ENCODE measurements at places on chromosomes 12 and 14.

DNA sequence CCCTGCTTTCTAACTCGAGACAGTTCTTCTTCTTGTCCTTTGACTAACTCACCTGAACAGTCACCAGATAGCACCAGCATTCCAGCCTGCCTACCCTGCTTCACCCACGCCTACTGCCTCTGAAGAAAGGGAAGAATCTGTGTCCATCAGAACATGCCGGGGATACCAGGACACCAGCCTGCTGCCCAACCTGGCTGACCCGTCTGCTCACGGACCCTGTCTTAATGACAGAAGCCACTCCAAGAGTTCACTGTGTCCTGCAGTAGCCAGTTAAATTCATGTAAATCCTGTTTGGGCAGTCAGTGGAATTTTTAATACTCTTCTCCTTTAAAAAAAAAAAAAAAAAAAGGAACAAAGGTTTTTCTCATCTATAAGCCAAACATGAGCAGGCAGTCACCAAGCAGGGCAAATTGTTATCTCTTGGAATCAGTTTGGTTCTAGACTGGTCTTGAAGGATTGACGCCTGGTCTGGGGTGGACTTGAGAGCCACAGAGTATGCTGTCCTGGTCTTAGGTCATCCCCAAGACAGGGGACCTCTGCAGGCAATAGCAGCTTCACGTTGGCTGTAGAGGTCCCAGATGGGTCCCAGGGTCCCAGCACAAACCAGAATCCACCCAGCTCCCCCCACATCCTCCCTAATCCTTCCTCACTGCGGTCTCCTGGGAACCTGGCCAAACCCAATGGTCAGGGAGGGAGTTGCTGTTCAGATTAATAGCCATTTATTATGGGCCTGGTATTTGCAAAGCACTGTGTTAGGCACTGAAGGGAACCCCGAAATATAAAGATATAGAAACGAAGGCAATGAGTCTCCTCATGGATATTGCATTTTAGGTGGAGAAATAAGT, 181.1 kb upstream of the HIF1A start:
- no peak for DNase-seq

DNA sequence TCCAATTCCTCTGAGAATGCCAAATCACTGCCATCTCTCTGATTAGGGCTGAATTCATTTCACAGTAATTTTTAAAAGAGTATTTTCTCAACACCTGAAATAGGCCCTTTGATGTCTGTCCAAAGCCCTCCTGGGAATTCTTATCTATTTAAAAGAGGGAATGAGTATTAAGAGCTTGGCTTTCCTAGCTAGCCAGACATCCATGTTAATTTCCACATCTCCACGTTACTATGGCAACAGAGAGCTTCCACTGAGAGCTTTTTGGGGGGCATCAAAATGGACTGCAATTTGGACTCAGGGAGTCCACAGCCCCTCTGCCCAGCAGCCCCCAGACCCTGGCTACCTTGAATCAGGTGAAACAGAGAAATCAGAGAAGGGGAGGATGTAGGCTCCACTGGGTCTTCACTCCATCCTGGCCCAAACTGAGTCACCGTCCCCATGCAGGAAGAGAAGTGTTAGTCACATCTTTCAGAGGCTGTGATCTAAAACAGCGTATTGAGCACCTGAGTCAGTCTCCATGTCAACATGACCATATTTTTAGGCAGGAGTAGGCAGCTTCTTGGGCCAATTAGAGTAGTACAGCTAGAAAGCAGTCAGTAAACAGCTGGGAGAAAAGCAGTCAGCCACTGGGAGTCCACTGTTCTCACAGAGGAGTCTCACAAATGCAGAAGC, 7.0 kb upstream of the FICD start:
- DNase-seq = no peak

GRCh38 chr12:80712866-80713265, 3.8 kb upstream of the MYF5 start:
- DNase-seq = no peak

- no peak for DNase-seq
Observed at GRCh38 chr12:14554281-14555007, 13.2 kb downstream of the PLBD1 start.

DNA sequence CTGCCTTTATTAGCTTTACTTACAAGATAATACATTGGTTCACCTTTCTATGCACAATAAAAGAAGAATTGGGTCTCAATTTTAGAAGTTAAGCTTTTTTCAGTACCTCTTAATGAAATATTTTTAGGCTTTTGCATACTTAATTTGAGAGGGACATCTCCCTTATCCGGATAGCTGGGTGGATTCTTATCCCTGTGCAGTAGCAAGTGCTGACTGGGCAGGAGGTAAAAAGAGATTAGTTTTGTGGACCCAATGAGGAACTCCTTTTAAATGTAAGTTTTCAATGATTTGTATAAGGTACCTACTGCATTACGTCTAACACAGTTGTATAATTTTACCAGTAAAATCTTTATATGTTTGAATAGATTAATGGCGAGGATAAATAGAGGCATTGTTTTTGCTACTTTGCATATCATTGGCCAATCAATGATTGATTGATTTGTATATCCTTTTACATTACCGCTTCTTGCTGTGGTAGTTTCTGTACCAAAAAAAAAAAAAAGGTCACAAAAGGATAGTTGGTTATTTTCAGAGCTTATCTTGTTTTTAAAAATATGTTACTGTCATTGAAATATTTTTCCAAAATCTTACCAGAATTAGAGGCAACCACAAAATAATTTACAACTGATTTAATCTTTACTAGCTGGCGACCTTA, 2.2 kb downstream of the CPSF6 start:
- DNase-seq = no peak

GRCh38 chr14:58151133-58152013, 640 bp downstream of the ARMH4 start:
- DNase-seq = no peak

DNA sequence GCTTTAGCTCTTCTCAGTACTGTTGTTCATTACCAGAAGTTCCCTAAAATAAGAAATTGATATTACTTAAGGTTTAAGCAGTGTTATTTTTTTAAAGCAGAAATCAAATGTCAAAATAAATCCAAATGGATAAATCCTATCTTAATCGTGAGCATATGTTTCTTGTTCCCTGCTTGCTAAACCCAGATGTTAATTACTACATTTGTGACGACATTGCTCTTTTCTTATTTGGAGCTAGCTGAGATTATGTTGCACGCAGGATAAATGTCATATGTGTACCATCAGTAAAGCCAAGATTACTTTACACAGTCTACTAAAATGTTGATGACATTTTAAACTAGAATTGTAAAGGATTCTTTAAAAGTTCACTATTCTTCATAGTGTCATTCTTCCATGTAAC, 157.5 kb downstream of the PLCZ1 start:
- DNase-seq = no peak

DNA sequence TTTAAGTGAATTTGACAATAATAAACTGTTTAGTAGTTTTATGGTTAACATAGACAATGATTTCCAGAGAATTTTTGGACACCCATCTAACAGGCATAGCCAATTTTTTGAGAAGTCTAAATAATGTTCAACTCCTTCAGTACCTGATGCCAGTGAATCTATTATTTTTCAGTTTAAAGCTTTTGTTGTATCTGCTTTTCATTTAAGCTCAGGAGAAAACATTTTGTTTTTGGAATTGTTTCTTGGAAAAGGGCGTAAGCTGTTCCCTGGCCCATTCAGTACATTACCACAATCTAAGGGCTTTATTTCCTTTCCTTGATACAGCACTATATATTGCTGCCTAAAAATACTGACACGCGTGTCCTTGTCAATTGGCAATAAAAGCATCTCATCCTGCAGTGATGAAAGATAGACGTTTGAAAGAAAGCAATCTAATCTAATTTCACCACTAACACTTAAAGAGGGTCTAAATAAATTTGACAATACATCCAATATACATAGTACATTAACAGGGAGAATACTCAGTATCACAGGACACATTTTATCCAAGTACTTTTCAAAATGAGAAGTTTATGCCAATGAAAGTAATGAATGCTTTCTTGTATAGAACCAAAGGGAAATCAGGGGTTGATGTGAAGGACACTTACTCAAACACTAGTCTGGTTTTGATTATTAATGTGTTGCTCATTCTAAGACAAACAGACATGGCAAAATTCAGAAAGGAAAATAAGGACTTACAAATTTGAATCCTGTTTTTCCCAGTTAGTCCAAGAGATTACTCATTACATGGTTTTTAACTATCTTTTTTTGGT, 104.2 kb upstream of the LGR5 start:
- no peak for DNase-seq

- DNase-seq = no peak
Observed at GRCh38 chr12:49420556-49420955, 53.3 kb downstream of the SPATS2 start.

- no peak for DNase-seq
Observed at GRCh38 chr12:39831587-39832315, 212.1 kb upstream of the ABCD2 start.

DNA sequence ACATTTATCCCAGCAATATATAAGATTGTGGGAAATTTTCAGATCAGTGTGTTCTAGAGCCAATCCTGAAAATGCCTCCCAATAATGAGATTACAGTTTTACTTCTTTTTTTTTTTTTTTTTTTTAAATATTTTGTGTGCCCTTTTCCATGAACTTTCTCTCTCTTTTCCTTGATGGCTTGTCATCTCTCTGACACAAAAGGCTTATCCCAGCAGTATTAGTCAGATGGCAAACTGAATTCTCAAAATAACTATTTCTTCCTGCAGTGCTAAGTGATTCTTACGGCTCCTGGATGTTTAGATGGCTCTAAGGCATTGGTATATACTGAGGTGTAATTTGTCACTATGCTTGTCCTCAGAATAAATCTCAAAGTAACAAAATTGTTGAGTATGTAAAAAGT, 86.7 kb downstream of the LRP6 start:
- no peak for DNase-seq

GRCh38 chr12:1553987-1554982, 40.1 kb downstream of the FBXL14 start:
- no peak for DNase-seq

DNA sequence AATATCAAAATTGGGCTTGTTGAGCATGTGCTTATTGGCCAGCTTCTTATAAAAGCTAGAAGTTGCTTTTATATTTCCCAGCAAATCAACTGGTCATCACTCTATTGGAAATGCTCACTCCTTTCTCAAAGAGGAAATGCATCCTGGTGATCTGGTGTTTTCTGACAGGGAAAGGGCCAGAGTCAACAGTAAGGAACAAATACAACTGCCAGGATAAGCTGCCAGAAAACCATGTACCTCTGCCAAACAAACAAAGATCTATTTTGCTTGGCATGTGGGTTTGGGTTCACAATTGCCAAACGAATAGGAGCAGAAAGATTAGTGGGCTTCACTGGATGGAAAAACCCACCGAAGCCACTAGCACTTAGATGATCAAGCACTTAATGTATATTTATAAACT, 126.9 kb upstream of the PDZRN4 start:
- DNase-seq = no peak

GRCh38 chr14:39912192-39913100, 480.2 kb upstream of the FBXO33 start:
- DNase-seq = no peak

GRCh38 chr14:101731187-101732080, 30.1 kb upstream of the PPP2R5C start:
- DNase-seq = peak; percentile 70

DNA sequence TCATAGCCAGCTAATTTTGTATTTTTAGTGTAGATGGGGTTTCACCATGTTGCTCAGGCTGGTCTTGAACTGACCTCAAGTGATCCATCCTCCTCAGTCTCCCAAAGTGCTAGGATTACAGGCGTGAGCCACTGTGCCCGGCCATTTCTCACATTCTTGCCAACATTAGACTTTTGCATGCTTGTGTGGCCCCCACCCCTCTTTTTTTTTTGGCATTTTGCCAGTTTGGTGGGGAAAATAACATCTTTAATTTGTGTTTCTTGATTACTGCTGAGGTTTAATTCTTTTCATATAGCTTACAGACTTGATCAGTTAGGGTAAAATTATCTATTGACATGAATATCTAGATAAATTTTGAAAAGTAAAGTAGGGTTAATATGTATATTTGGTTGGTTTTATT, 3.8 kb downstream of the CCT2 start:
- no peak for DNase-seq

DNA sequence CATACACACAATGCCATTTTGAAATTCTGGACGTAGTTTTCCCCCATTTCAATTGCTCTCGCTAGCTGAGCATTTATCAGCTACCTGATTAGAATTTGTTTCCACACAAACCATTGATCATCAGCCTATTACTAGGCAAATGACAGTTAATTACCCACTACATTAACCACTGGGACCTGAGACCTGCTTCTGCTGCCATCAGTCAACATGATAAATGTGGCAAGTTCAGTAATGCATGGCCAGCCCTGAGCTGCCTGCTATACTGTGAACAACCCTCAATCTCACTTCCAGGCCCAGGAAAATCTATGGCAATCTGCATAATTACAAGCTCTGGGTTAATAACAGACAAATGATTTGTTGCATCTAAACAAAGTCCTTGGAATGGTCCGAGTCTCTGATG, 43.5 kb downstream of the LMO3 start:
- no peak for DNase-seq

DNA sequence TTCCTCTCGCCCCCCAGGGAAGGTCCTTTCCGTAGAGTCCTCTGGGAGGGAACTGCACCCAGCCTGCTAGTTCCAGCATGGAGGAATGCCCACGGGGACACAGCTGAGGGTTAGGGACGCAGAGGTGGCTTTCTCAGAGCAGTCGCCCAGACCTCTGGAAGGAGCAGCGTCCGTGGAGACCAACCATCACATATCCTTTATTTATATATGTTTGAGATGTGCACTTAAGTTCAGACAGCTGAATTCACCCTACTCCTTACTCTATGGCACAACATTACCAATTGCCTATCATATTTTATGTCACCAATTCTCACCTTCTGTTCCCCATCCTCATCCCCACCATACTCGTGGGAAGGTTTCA, 305.6 kb upstream of the DIO3 start:
- no peak for DNase-seq

DNA sequence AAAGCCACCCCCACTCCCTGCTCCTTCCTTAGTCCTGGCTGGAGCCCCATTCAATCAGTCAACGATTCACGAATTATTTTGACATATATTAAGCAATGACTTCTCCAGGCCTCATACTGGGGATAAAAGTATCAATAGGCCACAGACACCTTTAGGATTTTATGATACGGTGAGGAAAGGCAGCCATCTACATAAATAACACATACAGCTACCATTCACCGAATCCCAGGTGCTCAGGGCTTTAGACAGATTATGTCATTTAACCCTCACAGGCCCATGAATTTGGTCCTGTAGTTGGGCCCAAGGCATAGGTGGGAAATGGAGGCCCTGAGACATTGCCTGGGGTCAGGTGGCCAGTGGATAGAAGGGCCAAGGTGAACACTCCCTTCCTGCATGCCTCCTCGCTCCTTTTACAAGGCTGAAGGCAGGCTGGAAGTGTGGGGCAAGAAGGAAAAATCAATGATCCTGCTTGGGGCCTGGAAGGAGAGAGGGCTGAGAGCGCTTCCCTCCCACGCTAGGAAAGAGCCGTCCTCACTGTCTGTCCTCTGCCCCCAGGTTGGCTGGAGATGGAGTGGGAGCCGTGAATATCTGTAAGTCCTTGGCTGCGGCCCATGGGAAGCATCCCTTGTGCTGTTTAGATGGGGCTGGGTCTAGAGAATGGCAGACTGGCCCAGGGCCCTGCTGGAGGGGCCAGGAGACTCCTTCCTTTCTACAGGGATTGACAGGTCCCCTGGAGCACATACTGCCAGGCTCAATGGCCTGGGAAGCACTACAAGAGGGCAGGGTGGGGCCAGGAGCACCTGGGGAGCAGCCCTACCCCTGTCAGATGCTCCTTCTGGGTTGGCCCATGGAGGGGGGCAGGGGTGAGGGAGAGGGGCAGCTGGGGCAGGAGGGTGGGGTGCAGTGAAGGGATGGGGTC, 14.8 kb downstream of the KRT7 start:
- DNase-seq = no peak

GRCh38 chr12:94122591-94122990, 25.8 kb upstream of the PLXNC1 start:
- no peak for DNase-seq

All from Jurkat, Clone E6-1 (cell line).